ENCODE measurements at places on chromosomes 1 and 21.

DNA sequence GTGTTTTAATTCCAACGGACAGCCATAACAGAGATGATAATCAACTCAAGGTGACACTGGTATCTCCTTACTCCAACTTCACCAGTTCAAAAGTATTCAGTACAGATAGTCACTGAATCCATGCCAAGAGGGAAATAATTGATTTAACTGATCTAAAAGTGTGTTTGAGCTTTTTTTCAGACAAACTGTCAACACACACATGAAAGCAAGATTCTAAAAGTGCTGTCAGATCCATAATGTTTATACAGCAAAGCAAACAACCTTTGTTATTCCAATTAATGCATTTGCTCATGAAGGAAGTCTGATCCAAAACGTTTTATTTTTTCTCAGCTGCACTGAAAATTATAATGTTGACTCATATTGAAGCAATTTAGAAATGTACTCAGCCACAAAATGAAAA lies 5.9 kb upstream of the PRKAA2 start:
- DNase-seq, result no peak

DNA sequence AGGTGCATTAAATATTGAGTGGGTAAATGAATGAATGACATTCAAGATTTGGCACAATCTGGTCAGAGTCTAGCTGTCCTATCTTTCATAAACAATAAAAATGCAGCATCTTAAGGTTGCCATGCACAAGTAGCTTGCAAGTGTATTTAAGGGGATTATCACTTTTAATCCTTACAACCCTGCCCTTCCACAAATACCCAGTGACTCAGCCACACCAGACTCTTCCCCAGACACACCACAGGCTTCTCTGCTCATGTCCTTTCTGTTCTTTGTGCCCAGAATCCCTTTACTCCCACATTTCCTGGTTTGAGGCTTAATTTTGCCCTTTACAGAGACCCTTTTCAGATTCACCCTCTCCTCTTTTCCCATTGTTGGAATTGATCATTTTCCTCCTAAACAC lies 59.8 kb downstream of the KIRREL1 start:
- DNase-seq, result no peak

DNA sequence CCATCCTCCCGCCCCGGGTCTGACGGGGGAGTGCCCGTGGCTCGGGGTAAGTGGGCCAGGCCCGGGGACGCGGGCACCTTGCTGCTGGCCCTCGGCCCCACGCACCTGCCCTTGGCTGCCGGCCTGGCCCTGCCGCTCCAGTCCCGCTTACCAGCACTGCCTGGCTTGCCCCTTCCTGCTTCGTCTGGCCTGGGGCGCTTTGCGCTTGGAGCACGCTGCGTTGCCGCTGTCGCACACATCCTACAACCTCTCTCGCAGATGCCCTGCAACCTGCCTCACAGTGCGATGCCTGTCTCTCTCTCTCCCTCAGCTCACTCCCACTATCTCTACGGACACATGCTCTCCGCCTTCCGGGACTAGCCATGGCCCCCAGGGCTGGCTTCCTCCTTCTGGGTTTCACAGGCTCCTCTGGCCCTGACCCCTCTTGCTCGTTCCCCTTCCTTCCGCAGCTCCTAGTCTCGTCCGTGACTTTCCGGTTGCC lies 9.7 kb downstream of the MYOG start:
- DNase-seq, result no peak

DNA sequence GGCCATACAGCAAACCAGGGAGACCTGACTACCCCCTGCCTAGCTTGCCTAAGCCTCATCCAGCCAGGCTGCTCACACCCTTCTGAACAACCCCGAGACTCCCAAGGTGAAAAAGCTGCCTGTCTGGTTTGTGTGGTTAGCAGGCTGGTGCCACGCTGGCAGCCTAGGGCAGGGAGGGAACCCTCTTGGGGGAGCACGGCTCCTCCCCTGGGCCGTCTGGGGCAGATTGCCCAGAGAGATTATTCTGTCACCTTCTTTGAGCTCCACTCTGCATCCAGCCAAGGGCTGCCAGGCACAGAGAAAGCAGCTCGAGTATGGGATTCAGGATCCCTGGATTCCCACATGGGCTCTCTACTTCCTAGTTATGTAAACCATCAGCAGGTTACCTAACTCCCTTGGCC lies 27.5 kb upstream of the TCEA3 start:
- DNase-seq, result no peak
